ENCODE measurements at places on chromosomes 5 and 9. TPM values are rescaled to one million over a fixed set of nuclear protein-coding genes. Genes with fewer than 3 reads are reported as not detected.

GRCh38 chr5:157690690-157691433 is 19.5 kb downstream of the C5orf52 start:
- no peak for DNase-seq

DNA sequence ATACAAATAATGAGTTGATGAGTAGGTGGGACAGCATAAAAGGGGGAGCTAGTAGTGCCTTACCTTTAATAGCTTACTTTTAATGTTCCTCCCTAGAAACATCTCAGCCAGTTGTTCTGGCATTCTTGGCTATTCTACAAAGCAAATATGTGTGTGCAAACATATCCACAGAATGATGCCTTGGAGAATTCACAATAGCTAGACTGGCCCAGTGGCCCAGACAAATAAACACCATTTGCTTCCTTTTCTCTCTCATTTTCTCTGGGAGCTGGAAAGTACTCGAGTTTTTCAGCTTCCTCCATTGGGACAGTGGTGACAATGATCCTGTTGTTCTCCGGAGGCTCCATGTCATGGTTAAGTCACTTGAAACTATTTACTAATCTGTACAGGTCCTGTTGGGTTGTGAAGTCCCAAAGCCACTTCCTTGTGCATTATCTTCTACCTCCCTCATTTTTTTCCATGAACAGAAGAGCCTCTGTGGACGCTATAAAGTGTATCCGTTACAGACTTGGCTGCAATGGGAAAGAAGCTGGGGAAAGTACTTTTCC is 122.9 kb downstream of the DMAC1 start:
- DNase-seq: no peak

GRCh38 chr9:16356196-16356765 is 514.2 kb downstream of the BNC2 start:
- DNase-seq: no peak

DNA sequence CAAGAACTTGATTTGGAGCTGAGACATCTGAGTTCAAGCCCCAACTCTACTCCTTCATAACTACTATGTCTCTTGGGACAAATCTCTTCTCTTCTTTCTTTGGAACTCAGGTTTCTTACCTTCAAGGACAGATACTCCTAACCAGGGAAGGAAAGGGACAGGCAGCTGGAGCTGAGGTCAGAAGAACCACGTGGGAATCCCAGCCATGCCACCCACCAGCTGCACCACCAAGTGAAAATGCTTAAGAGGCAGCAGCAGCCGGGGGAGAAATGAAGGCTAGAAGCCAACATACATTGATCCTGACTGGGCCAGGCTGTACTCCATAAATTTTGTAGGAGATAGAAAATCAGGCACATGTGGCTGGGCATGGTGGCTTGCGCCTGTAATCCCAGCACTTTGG is 9.6 kb upstream of the OR5C1 start:
- no peak for DNase-seq

Gene COL5A1
- polyA plus RNA-seq: 6.2 TPM
